Right renal cortex interstitium (tissue), 3 donors: ENCODE measurements at places on chromosomes 7 and 10. TPM values are rescaled to one million over a fixed set of nuclear protein-coding genes. Genes with fewer than 3 reads are reported as not detected.

The PSMA2 gene
- 311 TPM for polyA plus RNA-seq

The KIAA1549 gene
- polyA plus RNA-seq, result 12.4 TPM

The TAS2R3 gene
- polyA plus RNA-seq, result 0.80 TPM

The RELN gene
- 11.2 TPM for polyA plus RNA-seq

The CCDC7 gene
- 4.8 TPM for polyA plus RNA-seq

The ADCY1 gene
- 2.8 TPM for polyA plus RNA-seq

The INSYN2A gene
- polyA plus RNA-seq, result 3.9 TPM

The POU6F2 gene
- 0.19 TPM for polyA plus RNA-seq

The CTAGE4 gene
- 2.7 TPM for polyA plus RNA-seq

The CFAP43 gene
- polyA plus RNA-seq, result 14.8 TPM

The AP5Z1 gene
- polyA plus RNA-seq, result 13.4 TPM

The RSPH10B2 gene
- 1.1 TPM for polyA plus RNA-seq

The GRM3 gene
- 0.37 TPM for polyA plus RNA-seq

The HMX2 gene
- 1.6 TPM for polyA plus RNA-seq

The SLC16A9 gene
- 48.0 TPM for polyA plus RNA-seq

The ABCB1 gene
- 21.1 TPM for polyA plus RNA-seq

The OPTN gene
- 38.3 TPM for polyA plus RNA-seq

The RNF32 gene
- 2.9 TPM for polyA plus RNA-seq

The PLXNA4 gene
- 13.5 TPM for polyA plus RNA-seq

The RARRES2 gene
- polyA plus RNA-seq, result 40.8 TPM

The SFTPD gene
- 1.3 TPM for polyA plus RNA-seq

The CALN1 gene
- polyA plus RNA-seq, result 0.83 TPM

The SLC26A5 gene
- polyA plus RNA-seq, result not detected

The VWA2 gene
- polyA plus RNA-seq, result 2.1 TPM

The SPDYE9 gene
- 0.35 TPM for polyA plus RNA-seq

The ANKRD22 gene
- 0.54 TPM for polyA plus RNA-seq

The CDCA7L gene
- 42.5 TPM for polyA plus RNA-seq
